Amygdala (tissue), 56 donors: ENCODE measurements at places on chromosomes 16 and 17.

GRCh38 chr17:80869481-80870145 is 122.0 kb upstream of the CHMP6 start:
- DNase-seq: no peak

DNA sequence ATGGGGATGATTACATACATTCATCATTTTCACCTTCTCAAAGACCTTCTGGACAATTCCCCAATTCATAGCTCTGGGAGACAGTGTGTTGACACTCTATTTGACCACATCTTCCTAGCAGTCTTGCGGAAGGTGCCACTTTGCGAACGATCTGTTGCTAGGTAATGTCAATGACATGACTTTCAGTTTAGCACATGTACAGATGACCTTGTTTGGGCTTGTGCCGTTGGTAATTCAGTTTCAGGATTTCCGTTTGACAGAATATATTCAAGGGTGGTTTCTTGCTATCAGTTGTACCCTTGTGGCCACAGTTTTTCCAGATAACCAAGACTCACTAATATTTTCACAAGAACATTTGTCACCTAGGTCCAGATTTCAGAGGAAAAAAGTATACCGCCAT is 478.2 kb downstream of the WWOX start:
- no peak for DNase-seq

GRCh38 chr17:75633486-75634375 is 497 bp downstream of the SMIM5 start:
- DNase-seq: peak; percentile 68

DNA sequence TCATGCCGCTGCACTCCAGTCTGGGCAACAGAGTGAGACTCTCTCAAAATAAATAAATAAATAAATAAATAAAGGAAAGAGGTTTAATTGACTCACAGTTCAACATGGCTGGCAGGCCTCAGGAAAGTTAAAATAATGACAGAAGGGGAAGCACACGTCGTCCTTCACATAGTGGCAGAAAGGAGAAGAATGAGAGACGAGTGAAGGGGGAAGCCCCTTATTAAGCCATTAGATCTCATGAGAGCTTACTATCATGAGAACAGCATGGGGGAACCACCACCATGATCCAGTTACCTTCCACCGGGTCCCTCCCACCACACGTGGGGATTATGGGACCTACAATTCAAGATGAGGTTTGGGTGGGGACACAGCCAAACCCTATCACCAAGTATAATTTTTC is 54.5 kb downstream of the PAFAH1B1 start:
- DNase-seq: no peak

DNA sequence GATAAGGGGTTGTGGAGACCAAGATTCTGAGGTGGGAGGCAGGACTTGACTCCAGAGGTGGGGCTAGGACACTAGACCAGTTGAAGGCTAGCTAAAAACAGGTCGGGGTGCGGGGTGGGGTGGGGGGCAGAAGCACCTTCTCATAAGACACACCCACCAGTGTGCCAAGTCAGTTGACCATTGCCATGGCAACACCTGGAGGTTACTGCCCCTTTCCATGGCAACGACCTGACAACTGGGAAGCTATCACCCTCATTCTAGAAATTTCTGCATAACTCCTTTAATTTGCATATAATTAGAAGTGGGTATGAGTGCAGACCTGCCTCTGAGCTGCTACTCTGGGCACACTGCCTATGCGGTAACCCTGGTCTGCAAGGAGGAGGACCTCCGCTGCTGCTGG is 53.9 kb upstream of the ALOX12 start:
- DNase-seq: no peak

GRCh38 chr17:59332749-59333377 is 1.4 kb downstream of the YPEL2 start:
- DNase-seq: no peak

DNA sequence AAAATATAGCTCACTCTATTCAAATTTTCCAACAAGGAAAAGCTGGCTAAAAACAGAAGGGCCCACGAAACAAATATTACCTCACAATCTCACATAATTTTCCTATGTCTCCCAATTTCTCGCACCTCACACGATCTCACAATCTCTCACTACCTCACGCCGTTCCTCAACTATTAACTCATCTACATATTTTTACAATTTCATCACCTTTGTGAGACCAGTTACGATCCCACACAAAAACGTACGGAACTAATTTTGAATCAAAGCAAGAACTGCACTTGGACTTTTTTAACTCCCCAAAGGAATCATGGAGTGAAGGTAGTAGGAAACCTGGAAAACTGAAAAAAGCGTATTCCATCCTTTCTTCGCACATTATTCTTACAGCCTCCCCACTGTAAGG is 1.1 kb downstream of the CBX1 start:
- no peak for DNase-seq

- no peak for DNase-seq
Observed at GRCh38 chr17:75872434-75873351, 5.7 kb downstream of the TRIM47 start.

DNA sequence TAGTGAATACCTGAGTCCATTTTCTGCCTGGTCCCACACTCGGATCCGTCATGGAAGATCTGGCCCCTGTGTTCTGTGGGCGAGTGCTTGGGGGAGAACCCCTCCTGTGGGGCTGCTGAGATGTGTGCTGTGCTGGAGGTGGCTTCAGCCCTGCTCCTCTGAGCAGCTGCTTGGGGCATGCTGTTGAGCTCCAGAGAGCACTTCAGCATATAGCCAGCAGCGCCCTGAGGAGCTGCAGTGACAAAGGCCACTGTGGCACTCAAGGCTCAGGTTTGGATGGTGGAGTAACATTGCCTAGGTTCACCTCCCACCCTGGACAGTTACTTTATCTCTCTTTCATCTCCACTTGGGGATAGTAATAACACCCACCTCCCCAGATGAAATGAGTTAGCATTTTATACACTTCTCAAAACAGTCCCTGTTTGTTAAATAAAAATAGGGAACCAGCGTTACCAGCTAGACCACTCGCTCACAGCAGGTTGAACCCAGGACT is 75.3 kb downstream of the KSR1 start:
- DNase-seq: no peak

DNA sequence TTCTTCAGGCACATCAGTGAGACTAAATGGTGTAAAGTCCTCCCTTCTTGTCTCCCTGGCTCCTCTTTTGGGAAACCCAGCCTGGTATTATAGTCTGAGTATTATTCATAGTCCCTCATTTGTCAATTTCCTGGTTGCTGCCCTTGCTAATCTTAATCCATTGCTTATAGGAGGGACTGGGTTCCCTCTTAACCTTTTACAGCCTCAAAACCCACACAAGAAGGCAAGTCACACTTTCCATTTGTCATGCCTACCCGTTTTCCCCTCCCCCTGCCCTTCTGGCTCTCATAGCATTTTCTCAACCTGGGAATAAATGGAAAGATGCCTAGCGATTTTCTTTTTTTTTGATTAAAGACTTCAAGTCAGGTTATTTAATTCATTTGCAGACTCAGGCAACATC is 124.8 kb downstream of the MAP2K6 start:
- no peak for DNase-seq

- no peak for DNase-seq
Observed at GRCh38 chr16:12723681-12724080, 80.0 kb downstream of the CPPED1 start.

DNA sequence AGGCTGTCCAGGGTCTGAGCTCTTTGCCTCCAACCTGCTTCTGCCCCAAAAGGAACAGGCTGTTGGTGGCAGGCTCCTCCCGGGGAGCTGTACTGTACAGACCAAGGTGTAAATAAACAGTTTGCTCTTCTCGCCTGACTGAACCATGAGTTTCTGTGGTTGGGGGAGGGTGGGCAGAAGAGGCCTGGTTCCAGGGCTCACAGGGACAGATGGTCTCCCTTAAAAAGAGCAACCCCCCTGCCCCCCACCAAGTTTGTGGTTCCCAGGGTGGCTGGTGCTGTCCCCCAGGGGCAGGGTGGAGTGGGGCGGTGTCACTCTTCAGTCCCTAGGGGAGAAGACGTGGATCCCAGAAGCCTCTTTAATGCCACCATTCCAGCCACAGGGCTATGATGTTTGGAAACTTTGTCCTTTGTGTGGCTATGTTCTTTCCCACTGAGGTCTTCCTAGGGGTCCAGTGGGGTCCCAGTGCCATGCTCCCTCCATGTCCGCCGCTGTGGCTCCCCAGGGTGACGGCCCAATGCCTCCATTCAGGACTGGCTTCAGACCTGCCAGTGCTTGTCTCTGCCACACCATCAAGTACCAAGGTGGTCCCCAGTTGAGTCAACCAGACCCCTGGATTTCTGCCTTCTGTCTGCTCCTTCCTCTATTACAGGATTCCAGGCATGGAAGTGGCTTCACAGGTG is 146.7 kb downstream of the RAB11FIP4 start:
- DNase-seq: no peak

- no peak for DNase-seq
Observed at GRCh38 chr16:46688101-46688653, 801 bp downstream of the VPS35 start.

DNA sequence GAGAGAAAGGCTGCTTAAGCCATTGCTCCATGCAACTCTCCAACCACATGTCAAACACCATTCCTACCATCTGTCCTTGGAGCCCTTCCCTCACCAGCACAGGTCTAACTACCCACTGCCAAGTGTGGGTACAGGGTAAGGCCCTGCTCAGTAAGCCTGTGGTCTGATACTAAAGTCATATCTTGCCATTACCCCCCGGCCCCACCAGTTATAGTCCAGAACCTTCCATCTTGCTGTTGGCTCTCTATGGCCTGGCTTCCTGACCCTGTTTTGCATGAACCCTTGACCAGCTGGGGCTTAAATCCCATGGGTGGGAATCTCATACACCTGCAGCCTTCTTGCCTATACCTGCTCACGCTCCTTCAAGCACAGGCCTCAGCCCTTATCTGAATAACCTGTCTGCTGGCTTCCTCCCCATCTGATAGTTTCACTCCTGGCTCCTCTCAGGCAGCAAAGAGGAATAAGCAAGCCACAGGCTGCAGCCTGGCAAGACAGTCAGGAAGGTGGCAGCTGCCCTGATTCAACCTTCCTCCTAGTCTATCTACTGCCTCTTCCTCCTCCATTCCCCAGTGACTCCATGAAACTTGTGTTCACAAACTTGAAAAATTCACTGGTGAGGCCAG is 64.1 kb downstream of the ZFHX3 start:
- no peak for DNase-seq

- DNase-seq: no peak
Observed at GRCh38 chr16:68086336-68086841, 1.2 kb downstream of the NFATC3 start.

- DNase-seq: no peak
Observed at GRCh38 chr17:64611369-64611768, 50.7 kb downstream of the SMURF2 start.

GRCh38 chr16:84821728-84822689 is 2.2 kb downstream of the CRISPLD2 start:
- no peak for DNase-seq

GRCh38 chr17:63476854-63477479 is at the start of gene ACE:
TSS of gene ACE (plus strand) at chr17:63477061. CDS start at chr17:63477095, 34 bp downstream.
- DNase-seq: no peak

- DNase-seq: no peak
Observed at GRCh38 chr17:55177855-55178217, 86.9 kb upstream of the HLF start.

DNA sequence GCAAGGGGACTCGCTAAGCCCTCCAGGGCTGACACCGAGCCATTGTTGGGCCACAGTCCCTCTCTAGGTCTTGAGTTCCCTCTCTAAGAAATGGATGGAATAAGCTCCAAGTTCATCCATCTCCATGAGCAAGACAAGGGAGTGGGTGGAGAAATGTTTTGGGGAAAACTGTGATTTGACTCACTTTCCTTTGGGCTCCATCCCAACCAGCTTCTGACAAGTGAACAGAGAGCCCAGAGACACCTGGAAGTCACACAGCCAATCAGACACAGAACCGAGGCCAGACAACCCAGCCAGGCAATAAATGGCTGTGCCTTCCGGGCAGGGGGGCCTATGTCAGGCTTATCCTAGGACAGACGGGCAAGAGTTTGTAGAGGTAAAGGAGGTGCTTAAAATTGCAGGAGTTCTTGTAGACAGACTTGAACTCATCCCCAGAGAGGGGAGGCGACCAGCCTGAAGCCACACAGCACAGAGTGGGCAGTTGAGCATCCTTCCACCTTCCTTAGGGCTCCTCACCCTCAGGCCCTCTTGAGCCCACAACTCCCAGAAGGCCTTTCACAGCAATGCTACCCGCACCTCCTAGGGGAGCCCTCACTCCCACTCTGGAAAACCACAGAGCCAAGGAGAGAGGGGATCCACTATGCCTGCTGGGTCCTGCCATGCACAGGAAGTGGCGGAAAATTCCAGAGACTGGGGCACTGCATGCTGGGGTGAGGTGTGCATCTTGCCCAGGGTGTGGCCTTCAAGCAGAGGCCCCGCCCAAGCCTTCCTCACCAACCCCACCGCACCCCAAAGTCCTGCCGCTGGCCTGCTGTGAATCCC is 9.5 kb upstream of the FAM83G start:
- no peak for DNase-seq

DNA sequence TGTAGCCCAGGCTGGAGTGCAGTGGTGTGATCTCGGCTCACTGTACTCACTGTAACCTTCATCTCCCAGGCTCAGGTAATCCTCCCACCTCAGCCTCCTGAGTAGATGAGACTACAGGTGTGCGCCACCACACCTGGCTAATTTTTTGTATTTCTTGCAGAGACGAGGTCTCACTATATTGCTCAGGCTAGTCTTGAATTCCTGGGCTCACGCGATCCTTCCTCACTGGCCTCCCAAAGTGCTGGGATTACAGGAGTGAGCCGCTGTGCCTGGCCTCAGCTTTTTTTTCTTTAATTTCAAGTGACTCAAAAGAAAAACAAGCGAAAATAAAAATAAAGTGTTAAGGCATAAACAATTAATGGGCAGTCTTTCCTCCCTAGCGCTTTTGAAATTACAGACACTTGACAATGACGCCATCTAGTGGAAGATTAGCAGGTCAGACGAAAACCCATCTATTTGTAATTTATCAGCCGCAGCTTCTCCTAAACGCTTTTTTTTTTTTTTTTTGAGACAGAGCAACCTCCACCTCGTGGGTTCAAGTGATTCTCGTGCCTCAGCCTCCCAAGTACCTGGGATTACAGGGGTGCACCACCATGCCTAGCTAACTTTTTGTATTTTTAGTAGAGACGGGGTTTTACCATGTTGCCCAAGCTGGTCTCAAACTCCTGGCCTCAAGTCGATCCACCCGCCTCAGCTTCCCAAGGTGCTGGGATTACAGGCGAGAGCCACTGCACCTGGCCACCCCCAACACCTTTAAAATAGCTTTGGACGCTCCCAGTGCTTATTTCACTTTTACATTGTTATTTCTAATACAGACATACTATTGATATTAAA is 28.1 kb upstream of the PECAM1 start:
- DNase-seq: no peak
